ENCODE measurements at places on chromosomes 6 and 20.

DNA sequence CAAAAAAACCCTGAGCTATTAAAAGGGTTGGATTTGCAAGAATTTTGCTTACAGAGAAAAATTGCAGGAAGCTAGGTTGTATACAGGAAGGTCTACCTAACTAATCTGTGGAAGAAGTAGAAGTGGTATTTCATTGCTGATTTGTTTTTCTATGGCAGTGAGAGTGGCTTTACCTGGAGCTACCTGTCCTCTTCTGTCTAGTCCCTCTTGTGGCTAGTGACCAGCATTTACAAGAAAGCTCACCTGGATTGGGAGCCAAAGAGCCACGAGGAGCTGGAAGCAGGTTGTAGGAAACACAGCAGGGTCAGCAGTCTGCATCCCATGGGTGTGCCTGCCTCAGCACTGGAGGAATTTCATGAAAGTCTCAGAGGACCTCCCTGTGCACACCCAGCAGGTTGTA is 120.3 kb upstream of the RALGAPA2 start:
- DNase-seq: no peak

DNA sequence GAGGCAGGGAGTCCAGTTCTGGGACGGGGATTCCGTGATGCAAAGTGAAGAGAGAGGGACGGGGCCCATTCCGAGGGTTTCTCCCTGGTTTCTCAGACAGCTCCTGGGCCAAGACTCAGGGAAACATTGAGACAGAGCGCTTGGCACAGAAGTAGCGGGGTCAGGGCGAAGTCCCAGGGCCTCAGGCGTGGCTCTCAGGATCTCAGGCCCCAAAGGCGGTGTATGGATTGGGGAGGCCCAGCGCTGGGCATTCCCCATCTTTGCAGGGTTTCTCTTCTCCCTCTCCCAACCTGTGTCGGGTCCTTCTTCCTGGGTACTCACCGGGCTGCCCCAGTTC is 35.9 kb upstream of the HLA-G start:
- no peak for DNase-seq

DNA sequence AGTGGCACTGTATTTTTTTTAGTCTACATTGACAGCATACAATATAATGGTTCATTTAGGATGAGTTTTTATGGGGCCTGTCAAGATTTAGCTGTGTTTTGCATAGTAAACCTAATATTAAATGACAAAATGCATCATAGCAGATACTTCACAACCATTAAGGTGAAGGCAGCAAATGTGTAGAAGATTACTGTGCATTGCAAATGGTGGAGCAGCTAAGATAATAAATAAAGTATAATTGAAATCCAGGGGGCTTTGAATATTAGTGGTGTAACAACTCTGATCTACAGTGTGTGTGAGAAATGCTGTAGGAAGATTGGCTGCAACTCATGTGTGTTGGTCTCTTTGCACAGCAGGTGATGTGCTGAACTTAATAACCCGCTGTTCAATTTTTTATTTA is 801.9 kb upstream of the CITED2 start:
- DNase-seq: no peak

DNA sequence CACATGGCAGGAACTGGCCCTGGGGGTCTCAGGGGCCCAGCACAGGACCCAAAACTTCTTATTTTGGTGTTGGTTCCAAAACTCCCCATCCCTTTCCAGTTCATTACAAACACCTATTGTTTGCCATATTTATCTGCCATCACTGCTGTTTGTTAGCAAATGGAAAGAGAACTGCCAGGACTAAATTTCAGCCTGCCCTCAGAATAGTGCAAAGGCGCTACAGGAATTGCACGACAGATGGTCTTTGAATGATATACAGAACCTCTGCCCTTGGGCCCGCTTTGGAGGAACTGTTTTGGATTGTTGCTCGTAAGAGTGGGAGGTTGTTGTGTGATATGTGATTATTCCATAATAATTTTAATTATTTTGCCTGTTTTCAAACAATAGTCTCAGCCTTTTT is 199.0 kb upstream of the FBXL4 start:
- DNase-seq: no peak

GRCh38 chr6:105794239-105794638 is 291.9 kb upstream of the PRDM1 start:
- no peak for DNase-seq

GRCh38 chr6:36362551-36363370 is 24.7 kb downstream of the ETV7 start:
- DNase-seq: no peak

DNA sequence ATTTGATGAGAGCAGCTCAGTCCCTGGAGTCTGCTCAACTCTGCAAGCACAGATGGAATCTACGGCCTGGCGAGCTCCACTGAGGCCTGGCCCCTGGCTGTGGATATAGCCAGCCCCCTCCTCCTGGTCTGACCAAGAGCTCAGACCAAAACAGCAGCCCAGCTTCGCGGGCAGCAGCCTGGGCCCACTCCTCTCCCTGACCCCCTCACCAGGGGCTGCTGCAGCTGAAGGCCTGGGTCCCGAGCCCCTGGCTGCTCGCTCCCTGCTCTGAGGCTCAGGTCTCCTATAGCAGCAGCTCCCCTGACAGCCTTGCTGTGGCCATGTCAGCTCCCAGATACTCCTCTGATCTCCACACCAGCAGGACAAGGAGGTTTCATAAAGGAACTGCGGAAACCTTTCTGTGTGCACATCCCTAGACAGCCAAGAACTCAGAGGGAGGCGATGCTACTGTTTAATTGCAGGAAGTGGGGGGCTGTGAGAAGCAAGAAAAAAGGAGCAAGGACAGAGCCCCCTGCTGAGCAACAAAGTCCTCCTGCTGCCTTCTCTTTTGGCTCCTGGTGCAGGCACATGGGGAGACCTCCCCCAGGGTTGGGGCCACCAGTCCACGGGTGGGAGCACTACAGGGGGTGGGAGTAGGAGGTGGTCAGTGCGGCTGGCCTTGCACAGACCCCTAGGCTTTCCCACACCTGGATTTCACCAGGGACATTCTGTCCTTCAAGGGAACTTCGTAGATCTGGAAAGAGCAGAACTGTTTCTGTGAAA is 38.7 kb upstream of the CST5 start:
- no peak for DNase-seq

GRCh38 chr6:45967363-45967762 is 48.3 kb downstream of the CLIC5 start:
- no peak for DNase-seq

- DNase-seq: peak; percentile 92
Measured at GRCh38 chr20:23061734-23062561, 12.5 kb upstream of the THBD start.

DNA sequence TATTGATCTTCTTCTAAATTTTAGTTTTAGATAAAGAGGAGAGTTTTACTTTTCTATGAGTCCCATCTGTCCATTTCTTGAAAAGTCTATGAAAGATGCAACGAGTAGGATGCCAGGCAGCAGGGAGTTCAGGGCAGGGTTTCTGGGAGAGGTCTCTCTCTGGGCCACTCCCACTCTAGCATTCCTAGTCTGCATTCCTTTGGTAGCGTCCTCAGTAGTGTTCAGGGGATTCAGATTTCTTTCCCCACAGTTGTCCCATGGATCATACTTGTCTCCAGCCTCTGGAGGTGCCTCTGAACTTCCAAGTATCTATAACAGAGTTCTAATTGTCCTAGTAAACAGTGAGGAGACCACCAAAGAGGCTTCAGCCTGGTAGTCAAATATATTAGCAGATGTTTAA is 225.3 kb downstream of the RIMS1 start:
- no peak for DNase-seq

GRCh38 chr20:39850246-39850645 is 838.8 kb downstream of the MAFB start:
- DNase-seq: no peak

DNA sequence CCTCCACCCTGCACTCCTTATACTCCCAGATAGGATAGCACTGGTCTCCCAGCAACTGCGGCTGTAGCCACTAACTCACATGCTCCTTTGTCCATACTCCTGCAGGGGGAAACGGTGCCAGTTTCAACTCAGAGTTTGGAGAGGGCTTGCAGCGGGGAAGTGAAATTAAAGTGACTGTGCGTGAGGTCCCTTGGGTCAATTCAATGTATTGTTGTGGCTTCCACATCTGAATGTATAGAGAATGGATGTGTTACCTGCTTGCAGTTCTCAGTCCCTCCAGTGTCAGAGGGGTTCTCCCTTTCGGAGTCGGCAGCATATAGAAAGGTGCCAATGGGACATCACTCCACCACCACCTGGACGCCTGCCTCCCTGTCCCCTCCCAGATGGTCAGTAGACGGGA is 93.6 kb upstream of the CNKSR3 start:
- no peak for DNase-seq

DNA sequence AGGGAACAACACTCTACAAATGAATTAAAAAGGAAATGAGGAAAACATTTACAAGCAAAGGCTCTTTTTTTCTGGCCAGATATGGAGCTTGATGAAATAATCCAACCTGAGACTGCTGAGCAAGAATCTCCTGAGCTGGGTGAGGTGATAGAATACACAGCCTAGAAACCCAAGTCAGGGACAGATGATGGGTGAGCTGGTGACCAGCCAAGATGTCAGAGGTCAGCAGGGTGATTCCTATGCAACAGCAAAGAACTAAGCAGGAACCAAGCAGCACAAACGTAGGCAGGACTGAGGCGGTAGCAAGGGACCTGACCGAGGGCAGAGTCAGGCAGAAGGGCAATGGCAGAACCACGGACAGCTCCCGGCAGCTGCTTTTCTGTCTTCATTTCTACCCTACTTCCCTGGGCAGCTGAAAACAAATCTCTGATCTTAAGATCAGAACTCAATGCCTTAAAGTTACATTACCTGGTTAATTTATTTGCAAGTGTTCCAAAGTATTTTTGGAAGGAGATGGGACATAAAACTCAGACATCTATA is 75.1 kb downstream of the CDC40 start:
- peak; percentile 31 for DNase-seq

- peak; percentile 44 for DNase-seq
Measured at GRCh38 chr6:3195695-3196497, 31.6 kb downstream of the TUBB2B start.

GRCh38 chr6:135638108-135638507 is 140.6 kb upstream of the AHI1 start:
- DNase-seq: no peak

GRCh38 chr6:158448856-158449255 is 111.0 kb upstream of the TMEM181 start:
- no peak for DNase-seq

DNA sequence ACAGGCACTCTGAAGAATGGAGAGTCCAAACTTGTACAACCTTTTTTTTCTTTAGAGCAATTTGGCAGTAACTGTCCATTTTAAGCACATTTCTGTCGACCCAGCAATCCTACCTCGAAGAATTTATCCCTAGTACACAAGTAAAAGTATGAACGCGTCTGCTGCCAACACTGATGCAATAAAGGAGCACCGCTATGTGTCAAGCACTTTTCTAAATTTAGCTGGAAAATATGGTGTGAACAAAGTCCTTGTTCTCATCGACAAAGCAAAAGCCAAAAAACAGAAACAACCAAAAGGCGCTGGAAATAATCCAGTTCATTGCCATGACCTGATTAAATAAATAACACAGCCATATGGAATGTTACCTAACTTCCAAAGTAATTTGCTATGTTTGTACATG is 1.1 kb downstream of the DPM1 start:
- DNase-seq: peak; percentile 15

- no peak for DNase-seq
Measured at GRCh38 chr20:1127840-1128239, 9.4 kb downstream of the PSMF1 start.

DNA sequence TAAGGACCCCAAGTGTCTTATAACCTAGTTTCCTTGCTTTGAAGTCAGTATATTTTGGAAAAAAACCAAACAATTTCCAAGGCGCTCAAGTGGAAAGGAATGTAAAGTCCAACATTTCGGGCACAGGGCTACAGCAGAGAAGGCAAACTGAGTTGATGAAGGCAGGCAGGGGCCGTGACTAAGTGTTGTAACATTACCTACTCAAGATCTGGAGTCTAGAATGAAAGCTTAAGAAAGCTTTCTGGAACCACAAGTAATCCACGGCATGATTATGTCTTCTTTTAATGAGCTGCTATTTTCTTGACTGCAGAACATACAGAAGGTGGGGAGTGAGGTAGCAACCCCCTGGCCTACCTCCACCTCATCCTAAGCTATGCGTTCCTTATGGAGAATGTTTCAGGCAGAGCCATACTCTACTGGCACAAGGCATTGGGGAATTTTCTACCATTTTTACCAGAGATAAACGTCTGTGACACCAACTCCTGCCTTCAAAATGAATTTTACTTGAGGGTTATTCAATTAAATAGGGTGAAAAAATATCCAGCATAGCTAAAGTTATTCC is 4.3 kb downstream of the PPP1R10 start:
- DNase-seq: no peak

- no peak for DNase-seq
Measured at GRCh38 chr6:18264923-18265377, 620 bp upstream of the DEK start.

GRCh38 chr6:5205877-5206850 is 54.6 kb downstream of the LYRM4 start:
- DNase-seq: peak; percentile 77

DNA sequence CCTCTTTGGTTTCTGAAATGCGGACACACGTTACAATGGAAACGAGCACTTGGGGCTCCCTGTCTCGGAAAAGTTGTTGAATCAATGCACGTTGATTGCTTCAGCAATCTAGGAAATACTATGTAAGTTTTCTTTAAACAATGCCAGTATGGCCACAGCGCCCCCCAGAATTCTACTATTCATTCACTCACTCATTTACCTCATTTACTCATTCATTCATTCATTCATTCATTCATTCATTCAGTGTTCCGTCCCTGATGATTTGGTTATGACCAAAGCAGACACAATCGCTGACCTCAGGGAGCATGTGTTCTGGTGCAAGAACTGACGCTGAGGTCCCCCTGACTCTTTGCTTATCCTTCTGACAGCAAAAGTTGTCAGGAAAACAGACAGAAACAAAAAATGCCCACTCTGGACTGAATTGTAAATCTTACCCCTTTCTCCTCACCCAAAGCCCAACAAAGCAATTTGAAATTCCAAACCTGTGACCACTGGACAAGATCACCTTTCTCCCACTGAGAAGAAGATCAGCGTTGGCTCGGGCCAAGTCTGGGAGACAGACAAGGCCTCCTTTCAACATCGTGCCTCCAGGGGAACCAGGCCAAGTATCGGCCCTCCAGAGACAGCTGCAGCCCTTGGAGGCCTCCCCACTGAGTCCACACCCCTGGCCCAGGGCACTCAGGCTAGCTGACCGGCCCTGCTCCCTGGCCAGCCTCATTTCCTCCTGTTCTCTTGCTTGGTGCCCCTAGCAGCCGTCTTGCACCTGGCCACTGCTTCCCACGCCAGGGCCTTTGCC is 15.0 kb upstream of the PMEPA1 start:
- no peak for DNase-seq
